Stimulated activated CD4-positive, alpha-beta T cell treated with anti-CD3 and anti-CD28 coated beads, Interleukin-1b, Interleukin-23, amount 100 ng/mL, for 1 hour (primary cell): ENCODE measurements at places on chromosomes 1 and 21.

DNA sequence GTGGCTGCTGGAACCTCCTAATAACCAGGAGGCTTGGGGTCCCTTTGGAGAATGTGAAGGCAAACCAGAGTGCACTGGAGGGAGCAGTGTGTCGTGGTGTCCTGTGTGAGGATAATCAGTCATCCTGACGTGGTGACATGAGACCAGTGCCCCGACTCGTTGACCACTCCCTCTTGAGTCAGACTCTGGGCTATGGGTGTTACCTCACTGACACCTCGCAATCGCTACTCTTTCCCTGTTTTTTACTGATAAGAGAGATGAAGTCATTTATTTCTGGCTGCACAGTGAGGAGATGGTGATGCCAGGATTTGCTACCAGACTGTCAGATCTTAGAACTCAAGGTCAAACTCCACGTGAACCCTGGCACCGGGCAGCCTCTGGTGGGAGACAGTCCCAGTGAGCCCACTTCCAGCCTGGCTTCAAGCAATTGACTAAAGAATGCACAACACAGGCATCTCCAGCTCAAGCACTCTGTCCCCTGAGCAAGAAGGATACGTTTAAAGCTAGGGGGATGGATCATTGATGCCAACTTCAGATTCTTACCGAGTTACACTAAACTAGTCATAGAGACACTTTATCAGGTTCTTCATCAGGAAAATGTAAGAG is 30.3 kb downstream of the UBASH3A start:
- DNase-seq, result no peak

- DNase-seq, result no peak
Observed at GRCh38 chr21:45234127-45234526, 53.6 kb downstream of the POFUT2 start.

GRCh38 chr1:187621951-187622350 is 793.2 kb downstream of the PLA2G4A start:
- DNase-seq, result no peak

- no peak for DNase-seq
Observed at GRCh38 chr1:170714163-170714562, 50.2 kb downstream of the PRRX1 start.

DNA sequence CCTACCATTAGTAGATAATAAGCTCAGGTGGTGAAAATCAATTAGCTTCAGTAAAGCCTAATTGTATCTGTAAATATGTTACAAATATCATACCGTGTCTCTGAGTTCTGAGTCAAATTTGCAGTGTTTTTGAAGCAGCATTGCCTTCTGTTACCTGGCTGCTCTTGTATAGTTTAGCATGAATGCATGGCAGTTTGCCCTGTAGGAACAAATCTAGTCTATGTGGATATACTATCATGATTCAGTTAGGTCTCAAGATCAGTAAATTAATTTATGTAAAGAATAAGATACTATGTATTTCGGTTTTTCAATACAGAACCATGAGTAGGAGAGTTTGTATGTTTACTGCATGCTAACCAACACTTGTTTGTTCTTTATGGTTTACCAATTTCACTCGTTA is 240.6 kb upstream of the C1orf105 start:
- no peak for DNase-seq

GRCh38 chr1:203320591-203321272 is 15.4 kb downstream of the BTG2 start:
- DNase-seq, result no peak

GRCh38 chr1:224615861-224616755 is at the start of gene CNIH3:
CNIH3 (plus strand) TSS chr1:224616317; CDS start chr1:224617175, 858 bp downstream.
- DNase-seq, result no peak

DNA sequence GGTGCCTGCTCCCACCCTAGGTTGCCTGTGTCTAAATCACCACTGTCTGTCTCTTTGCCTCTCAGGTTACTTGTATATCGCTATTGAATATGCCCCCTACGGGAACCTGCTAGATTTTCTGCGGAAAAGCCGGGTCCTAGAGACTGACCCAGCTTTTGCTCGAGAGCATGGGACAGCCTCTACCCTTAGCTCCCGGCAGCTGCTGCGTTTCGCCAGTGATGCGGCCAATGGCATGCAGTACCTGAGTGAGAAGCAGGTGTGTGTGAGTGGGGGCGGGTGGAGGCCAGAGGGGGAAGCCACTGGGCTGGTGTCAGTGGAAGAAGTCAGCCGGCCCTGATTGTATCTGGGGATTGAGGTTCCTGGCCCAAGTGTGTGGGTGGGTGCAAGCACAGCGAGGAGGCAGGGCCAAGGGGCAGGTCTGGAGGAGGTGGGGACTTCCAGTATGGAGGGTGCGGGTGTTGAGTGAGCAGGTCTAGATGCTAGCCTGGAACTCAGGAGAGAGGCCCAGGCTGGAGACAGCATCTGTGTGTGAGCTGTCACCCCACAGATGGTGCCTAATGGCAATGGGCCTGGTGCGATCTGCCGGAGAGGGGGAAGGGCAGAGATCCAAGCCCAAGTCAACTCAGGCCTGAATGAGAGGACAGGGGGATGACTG is 17.2 kb downstream of the TIE1 start:
- DNase-seq, result no peak

DNA sequence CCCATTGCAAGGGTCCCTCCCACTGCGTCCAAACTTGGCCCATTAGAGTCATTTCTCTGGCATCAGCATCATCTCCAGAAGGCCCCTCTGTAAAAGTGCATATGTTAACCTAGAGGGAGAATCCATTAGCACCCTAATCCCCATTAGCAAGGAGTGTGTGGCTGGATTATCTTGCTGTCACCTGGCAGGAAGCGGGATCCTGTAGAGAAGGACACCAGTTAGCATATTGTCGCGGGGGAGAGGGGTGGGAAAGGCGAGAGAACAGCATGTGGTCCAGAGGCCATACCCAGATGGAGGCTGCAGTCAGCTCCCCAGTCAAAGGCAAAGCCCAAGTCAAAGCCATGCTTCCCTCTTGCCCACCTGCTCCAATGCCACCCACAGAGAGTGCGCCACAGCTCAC is 64.0 kb downstream of the OLIG1 start:
- no peak for DNase-seq

GRCh38 chr1:8816264-8816663 is 1.2 kb downstream of the RERE start:
- no peak for DNase-seq
